Suppressor macrophage (primary cell): ENCODE measurements at places on chromosomes 4 and X.

DNA sequence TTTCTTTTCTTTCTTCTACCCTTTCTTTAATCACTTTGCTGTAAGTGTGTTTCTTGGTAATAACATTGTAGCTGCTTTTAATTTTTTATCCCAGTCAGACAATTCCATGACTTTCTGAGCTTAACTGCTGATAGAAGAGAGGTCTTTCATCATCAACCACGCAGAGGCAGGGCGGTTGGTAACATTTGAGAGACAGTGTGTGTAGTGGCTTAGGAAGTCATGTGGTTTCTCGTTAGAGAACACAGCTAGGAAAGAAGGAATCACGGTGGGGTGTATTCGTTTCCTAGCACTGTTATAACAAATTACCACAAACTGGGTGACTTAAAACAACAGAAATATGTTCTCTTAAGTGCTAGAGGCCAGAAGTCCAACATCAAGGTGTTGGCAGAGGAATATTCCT is 11.5 kb downstream of the PRPS2 start:
- DNase-seq: peak; percentile 15

- no peak for DNase-seq
Measured at GRCh38 chrX:17009856-17010625, 63.6 kb downstream of the REPS2 start.

GRCh38 chr4:183546376-183546775 is 41.5 kb downstream of the ING2 start:
- DNase-seq: no peak

GRCh38 chr4:7531640-7531994 is 96.9 kb upstream of the PSAPL1 start:
- DNase-seq: no peak

GRCh38 chrX:110015032-110015431 is 12.1 kb downstream of the TMEM164 start:
- DNase-seq: no peak

DNA sequence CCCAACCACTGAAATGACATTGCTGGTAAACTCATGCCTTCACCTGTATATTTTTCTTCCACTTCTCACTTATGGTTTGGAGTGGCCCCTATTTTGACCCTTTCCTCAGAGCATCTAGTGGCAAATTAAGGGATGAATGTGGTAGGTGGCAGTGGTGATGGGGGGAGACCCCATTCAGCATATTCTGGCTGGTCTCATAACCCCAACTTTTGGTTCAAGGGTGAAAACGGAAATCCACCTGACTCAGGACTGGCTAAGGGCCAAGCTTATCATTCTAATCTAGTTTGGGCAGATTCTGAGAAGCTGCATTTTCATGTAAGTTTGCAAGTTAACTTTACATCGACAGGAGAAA is 47.0 kb upstream of the NSUN7 start:
- no peak for DNase-seq

GRCh38 chr4:40289366-40290188 is 45.6 kb upstream of the CHRNA9 start:
- DNase-seq: peak; percentile 55

- DNase-seq: no peak
Measured at GRCh38 chr4:108144451-108144850, 24.3 kb downstream of the LEF1 start.

GRCh38 chr4:138014590-138015288 is 227.4 kb downstream of the SLC7A11 start:
- DNase-seq: no peak

DNA sequence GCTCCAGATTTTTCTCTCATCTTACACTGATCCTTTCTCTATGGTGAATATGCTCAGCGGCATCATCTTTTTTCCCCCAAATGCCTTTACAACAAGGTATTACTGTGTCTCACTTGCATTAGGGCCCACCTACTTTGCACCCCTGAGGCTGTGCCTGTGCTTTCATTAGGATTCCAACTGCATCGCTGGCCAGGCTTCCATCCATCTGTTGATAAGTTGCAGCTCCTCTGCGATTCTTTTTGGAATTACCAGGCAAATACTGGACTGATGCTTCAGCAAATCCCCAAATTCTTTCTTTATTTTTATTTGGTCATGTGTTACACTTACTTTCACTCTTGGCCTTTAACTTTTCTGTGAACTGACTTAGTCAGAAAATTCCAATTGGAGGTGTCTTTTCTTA is 77.3 kb downstream of the AFF2 start:
- DNase-seq: no peak

GRCh38 chr4:24865401-24865800 is 47.4 kb downstream of the CCDC149 start:
- DNase-seq: no peak

GRCh38 chr4:41212616-41213203 is 1.6 kb downstream of the APBB2 start:
- DNase-seq: peak; percentile 43

DNA sequence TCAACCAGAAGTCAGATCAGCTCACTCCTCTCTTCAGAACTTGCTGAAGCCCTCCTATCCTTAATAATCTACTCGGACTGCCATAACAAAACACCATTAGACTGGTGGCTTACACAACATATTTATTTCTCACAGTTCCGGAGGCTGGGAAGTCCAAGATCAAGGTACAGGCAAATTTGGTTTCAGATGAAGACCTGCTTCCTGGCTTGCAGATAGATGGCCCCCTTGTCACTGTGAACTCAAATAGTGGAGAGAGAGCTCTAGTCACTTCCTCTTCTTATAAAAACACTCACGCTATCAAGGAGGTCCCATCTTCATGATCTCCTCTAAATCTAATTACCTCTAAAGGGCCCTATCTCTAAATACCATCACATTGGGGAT is 125.1 kb downstream of the CAMK2D start:
- peak; percentile 44 for DNase-seq

DNA sequence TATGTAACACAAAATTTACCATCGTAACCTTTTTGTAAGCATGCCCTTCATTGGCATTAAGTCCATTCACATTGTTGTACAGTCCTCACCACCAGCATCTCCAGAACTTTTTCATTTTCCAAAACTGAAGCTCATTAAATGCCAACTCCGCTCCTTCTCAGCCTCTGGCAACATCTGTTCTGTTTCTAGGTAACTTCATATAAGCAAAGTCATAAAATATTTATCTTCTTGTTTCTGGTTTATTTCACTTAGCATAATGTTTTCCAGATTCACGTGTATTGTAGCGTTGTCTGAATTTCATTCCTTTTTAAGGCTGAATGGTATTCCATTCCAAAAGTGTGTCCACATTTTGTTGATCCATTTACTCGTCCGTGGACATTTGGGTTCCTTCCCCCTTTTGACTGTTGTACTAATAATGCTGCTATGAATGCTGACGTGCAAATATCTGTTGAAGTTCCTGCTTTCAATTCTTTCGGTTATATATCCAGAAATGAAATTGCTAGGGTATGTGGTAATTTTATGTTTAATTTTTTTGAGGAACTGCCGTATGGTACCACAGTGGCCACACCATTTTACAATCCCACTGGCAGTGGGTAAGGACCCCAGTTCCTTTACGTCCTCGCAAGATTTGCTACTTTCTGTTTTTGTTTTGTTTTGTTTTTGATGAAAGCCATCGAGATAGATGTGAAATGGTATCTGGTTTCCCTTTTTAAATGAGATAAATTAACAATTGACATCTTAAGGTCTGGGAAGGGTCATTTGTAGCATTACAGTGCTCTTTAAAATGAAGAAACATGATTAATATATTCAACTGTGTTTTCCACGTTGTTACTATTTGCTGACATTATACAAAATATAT is 63.4 kb downstream of the PTTG2 start:
- DNase-seq: peak; percentile 56

DNA sequence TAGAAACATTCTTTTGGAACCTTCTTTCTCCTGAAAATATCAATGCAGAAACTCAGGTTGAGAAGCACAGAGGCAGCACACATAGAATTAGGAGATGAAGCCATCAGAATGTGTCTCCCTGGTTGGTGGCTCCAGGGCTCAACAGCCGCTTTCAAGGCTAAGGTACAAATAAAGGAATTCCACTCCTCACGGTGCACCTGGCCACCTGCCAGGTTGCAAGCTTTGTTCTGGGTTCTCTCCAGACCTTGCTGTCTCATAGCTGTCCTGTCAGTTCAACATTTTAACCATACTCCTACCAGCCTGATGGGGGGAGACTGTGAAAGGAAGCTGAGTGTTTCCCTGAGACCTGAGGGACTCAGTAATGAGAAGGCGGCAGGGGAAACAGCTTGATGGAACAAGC is 96.3 kb upstream of the HPF1 start:
- no peak for DNase-seq

- DNase-seq: peak; percentile 22
Measured at GRCh38 chr4:123449780-123450179, 53.2 kb downstream of the SPRY1 start.

- no peak for DNase-seq
Measured at GRCh38 chrX:69493193-69493592, 10.9 kb upstream of the NALF2 start.

- no peak for DNase-seq
Measured at GRCh38 chr4:38489011-38489861, 174.8 kb upstream of the KLF3 start.

DNA sequence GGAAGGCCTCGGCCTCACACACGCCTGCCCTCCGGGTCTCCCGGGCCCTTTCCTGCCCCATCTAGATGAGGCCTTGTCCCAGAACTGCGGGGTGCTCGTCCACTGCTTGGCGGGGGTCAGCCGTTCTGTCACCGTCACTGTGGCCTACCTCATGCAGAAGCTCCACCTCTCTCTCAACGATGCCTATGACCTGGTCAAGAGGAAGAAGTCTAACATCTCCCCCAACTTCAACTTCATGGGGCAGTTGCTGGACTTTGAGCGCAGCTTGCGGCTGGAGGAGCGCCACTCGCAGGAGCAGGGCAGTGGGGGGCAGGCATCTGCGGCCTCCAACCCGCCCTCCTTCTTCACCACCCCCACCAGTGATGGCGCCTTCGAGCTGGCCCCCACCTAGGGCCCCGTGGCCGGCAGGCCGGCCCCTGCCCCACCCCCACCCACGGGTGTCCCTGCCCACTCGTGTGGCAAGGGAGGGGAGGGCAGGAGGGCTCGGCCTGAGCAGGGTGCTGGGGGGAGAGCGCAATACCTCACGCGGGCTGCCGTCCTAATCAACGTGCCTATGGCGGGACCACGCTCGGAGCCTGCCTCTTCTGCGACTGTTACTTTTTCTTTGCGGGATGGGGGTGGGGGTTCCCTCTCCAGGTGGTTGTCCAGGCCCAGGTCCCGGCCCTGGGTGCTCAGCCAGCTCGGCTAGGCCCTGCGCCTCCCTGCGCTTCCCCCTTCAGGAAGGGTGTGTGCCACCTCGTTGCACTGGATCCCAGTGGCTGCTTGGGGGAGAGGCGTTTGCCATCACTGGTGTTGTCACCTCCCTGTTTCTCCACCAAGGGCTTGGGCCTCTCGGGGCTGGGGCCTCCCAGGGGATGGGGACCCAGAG is 3.1 kb downstream of the DUSP9 start:
- no peak for DNase-seq

GRCh38 chr4:166091912-166092510 is 219.0 kb downstream of the TLL1 start:
- DNase-seq: peak; percentile 39

DNA sequence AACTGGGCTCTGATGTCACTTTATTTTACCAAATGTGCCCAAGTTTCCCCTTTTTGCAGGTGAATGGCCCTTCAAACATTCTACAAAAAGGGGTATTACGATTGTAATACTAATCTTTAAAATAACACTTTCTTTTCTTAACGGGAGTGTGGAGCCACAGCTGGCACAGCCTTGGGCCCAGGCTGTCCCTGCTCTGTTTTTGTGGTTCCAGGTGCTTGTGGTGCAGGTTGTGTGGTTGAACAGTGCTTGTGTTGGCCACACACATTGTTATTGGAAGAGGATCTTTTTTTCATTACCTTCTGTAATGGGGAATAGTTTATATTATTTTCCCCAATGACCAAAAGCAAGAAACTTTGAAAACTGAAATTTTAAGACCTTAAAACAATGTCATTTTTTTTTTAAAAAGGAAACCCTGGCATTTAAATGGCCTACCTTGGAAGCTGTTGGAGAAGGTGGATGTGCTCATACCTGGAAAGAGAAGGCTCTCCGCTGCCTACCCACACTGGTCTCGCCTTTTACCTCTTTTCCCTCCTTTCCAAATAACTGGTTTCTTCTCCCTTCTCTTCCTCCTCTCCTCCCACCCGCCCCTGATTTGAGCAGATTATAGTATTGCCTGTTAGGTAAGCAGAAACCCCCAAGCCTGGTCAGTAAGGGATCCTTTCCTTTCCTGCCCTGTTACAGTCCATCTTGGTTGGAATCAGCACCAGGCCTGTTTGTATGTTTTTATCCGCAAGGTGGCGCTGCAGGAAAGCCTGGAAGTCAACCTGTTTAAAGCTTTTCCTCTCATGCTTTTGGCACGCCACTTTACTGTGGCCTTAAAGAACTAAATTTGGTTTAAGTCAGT is 28.6 kb downstream of the HADH start:
- DNase-seq: peak; percentile 86

GRCh38 chr4:79390890-79391289 is 17.1 kb downstream of the GK2 start:
- no peak for DNase-seq

- DNase-seq: no peak
Measured at GRCh38 chr4:16006771-16007446, 43.9 kb upstream of the FGFBP2 start.

DNA sequence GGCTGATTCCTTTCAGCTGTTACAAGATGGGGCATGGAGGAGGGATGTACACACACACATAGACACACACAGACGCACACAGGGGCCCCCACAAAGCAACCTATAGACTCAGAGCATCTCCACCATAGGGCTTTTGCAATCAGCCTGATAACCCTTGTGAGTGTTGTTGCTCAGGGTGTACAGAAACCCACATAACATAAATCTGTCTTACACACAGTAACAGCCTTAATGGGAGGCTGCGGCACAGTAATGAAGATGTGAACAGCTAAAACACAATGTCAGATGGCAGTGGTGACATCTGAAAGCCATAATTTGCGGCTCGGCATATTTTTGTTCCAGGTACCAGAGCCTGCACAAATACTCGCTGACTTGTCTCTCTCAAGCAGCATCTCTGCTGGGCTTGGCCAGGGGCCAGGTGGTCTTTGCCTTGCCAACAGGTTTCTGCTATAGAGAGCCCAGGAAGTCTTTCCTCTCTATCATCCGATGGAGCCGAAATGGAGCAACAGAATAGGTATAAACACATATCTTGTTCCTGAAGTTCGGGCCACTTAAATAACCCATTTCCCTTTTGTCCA is 357.2 kb upstream of the GATB start:
- DNase-seq: no peak

GRCh38 chr4:82293304-82293703 is 80.5 kb downstream of the HNRNPD start:
- peak; percentile 52 for DNase-seq

- DNase-seq: peak; percentile 21
Measured at GRCh38 chr4:6855692-6856297, 53.8 kb upstream of the TBC1D14 start.

GRCh38 chrX:1205681-1206611 is 6.5 kb downstream of the CRLF2 start:
- peak; percentile 85 for DNase-seq

DNA sequence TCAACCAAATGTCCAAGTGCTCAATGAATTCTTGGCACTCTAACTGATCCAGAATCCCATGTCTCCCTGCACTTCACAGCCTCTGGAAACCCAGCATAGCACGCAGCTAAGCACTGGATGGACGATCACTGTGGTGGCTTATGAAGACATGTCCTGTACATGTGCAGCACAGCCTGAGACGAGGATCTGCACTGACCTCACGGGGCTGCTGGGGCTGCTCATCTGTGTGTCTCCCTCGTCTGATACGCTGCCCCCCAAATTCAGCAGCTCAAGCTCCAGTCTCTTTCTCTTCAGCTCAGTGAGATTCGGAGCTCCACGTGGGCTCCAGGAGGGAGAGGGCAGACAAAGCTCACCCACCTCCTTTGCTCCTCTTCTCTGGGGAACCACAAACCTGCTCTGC is 126.9 kb downstream of the CPZ start:
- DNase-seq: no peak

GRCh38 chr4:71221510-71222466 is 117.0 kb upstream of the SLC4A4 start:
- DNase-seq: no peak
